ENCODE measurements at places on chromosomes 7 and 10.
A peak's percentile ranks its signal among the peaks of the same experiment; 100 is the strongest.

GRCh38 chr10:57864765-57865680 is 402.7 kb downstream of the IPMK start:
- DNase-seq, result no peak

GRCh38 chr10:17616403-17617030 is 657 bp downstream of the HACD1 start:
- peak; percentile 62 for DNase-seq

- DNase-seq, result peak; percentile 54
Observed at GRCh38 chr10:77873536-77874380, 52.8 kb downstream of the DLG5 start.

DNA sequence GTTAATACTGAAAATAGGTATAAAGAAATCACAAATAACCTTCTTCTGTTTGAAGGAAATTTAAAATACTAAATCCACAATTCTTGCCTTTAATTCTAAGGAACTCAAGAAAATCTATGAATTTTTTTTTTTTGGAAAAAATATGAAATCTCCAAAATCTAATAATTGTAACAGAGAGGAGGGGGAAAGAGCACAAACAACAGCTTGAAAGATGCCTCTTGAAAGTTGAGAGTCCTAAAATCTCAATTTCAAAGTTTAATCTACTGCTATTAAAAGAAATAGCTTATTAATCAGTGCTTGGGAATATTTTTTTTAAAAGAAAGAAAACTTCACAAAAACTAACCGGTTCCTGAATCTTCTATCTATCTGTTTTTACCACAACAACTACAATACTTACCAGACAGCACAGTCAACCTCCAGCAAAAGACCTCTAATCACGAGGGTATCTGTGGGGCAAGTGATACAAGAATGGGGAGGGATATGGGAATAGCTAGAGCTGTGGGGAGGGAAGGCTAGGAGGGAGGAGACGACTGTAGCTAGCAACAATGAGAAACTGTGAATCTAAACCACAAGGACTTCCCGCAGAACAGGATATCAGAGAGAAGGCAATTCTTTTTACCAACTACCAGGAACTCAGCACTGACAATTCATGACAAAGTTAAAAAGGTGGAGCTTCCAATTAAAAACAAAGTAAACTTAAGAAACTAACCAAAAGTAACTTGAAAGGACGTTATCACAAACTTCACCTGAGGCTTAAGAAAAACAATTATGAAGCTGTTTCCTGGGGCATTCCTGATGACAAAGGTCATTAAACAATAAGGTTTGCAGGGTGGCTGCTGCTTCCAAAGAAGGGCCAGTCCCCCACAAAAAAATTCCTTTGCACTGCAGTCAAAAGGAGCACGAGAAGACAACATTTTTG is at the start of gene USP54:
Gene USP54, minus strand, starts transcription at position 462 of the 919 bp plus-strand sequence. CDS start 15,684 bp downstream, outside the sequence.
- DNase-seq, result peak; percentile 79

All from fibroblast of pulmonary artery (primary cell).